ENCODE measurements at places on chromosomes 2 and 18.

DNA sequence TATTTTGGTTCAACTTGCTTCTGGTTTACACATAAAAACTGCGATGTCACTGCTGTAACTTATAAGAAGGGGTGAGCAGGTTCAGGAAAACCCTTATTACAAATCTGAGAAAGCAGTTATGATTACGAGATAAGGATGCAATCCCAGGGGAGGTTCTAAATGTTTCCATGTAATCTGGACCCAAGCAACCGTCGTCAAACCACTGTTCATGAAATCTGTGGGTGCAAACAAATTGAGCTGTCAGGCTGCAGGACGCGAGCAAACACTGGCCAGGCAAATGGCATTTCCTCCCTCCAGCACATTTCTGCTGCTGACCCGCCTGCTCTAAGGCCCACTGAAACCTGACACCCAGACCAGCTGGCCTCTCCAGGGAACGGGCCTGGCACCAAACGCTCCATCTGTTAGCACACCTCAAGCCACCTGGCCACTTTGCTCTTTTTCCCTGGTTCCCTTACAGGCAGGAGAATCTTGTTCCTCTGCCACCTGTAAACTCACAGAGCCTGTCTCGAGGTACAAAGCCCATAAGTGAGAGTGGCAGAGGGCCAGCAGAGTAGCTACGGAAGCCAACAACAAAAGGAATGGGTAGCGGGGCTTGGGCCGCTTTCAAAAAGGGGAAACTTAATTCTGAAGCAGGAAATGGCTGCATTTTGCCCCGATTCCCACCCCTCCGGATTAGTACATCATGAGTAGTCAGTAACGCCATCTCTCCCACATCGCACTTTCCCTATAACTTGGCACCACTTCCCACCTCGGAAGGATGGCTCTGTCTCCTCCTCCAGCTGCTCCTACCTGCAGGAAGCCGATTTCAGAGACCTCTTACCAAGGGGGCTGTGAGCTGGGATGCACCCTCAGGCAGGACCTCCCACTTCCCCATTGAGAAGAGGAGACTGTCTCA lies 26.5 kb downstream of the CRACDL start:
- DNase-seq = no peak

DNA sequence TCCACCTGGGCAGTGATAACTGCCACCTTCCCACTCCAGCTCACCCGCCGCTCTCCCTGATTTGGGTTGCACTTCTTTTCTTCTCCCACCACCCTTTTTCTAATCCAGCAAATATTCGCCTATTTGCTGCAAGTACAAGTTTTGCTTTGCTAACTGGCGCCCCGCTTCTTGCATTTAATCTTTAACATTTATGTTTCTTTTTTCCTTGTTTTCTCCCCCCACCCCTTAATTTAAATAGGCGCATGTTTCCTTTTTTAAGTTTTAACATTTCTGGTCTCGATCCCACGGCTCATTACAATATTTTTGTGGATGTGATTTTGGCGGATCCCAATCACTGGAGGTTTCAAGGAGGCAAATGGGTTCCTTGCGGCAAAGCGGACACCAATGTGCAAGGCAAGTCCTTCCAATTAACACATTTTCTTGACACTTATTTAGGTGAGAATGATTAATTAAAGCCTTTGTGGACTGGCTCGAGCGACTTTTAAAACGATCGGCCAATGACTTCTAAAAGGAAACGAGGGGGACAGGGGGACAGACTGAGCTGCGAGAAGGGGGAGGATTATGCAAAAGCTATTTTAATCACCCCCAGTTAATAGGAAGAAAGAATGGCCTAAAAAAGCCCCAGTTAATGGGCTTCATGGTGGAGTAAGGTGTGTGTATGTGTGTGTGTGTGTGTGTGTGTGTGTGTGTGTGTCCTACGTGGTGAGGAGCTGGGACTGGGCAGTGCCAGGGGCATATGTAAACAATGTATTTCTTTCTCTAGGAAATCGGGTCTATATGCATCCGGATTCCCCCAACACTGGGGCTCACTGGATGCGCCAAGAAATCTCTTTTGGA lies 1.6 kb downstream of the TBR1 start:
- no peak for DNase-seq

GRCh38 chr2:65300761-65301711 lies 73.4 kb downstream of the ACTR2 start:
- peak; percentile 49 for DNase-seq

GRCh38 chr2:20595439-20596192 lies 55.3 kb downstream of the HS1BP3 start:
- DNase-seq = no peak

- no peak for DNase-seq
Measured at GRCh38 chr18:61756244-61756643, 136.6 kb downstream of the RNF152 start.

- no peak for DNase-seq
Measured at GRCh38 chr18:63210521-63210920, 109.0 kb downstream of the BCL2 start.

GRCh38 chr2:189144700-189145211 lies 34.8 kb downstream of the COL5A2 start:
- DNase-seq = no peak

GRCh38 chr2:25341011-25341727 lies 556 bp downstream of the DNMT3A start:
- no peak for DNase-seq

GRCh38 chr2:149002378-149002890 lies 36.1 kb upstream of the LYPD6B start:
- DNase-seq = no peak

GRCh38 chr18:78927156-78927555 lies 52.5 kb upstream of the SALL3 start:
- DNase-seq = no peak

DNA sequence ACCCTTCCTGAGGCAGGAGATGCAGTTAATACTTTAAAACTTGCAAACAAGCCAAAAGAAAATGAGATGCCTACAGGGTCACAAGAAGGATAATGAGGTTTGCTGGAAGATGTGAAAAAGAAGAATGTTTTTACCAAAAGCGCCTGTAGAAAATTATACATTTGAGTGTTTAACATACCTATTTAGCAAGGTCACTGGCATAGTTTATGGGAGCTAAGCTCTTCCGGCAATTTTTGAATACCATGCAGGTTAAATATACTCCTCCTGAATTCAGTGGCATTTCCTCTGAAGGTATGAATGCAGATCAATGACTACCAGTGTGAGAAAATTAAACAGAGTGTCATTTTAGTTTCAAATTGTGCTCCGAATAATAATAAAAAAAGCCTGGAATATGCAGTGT lies 21.2 kb upstream of the MAP3K20 start:
- no peak for DNase-seq

DNA sequence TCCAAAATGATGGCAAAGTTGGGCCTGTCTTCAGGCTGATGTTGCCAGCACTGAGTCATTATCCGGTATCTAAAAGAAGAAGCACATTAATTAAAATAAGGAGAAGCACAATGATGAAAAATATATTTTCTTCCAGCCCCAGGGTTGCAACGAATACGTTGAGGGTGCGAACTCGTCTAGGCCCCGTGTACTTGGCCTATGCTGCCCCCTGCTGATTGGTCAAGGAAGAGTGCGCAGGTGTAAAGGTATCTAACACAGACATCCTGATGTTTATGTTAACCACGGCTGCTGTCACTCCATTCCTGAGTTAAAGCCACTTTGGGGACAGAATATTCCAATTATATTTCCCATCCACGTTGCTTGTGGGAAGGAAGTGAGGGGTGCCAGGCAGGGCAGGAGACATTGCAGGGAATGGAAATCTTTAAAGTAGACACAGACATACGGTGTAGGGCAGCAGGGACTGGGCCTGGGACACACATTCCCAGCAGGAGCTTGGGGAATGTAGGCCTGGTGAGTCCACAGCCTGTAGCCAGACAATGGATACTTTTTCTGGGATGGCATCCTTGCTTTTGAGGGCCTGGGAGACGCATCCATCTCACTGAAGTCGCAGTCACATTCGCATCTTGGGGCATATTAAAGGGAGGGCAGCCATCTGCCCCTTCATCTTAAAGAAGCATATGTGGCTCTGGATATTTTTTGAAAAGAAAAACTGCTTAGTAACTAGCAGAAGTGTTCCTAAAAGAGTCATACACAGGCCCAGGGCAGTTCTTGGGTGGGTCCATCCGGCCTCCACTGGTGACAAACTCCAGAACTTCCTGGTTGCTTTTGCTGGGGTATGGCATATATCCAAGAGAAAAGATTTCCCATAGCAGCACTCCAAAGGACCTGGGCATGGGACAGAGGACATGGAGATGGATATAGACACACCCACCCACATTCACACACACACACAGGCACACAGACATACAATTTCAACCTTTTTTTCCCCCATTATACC lies 81.9 kb downstream of the CLIP4 start:
- DNase-seq = peak; percentile 56

- DNase-seq = no peak
Measured at GRCh38 chr2:173457366-173457765, 102.7 kb downstream of the CDCA7 start.

GRCh38 chr2:110657724-110658305 lies 20.0 kb downstream of the BUB1 start:
- DNase-seq = no peak

DNA sequence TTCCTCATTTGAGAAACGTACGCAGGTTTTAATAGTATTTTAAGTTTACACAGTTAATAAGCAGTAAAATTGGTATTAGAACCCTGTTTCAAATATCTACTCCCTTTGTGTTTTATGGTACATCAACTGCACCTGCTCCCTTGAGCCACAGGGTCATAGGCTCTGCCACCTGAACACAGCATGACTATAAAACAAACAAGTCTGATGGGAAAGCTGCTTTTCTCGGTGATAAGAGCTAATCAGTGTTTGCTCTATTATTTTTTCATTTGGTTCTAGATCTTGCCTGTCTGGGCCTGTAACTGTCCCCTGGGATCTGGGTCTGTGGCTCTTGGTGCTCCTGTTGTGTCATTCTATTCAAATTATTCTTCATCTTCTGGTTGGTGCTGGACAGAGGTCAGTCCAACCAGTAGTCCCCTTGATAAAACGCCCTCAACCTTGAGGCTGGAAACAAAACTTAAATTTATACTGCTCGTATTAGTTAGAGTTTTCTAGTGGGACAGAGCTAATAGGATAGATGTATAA lies 314.8 kb upstream of the LRP1B start:
- no peak for DNase-seq

DNA sequence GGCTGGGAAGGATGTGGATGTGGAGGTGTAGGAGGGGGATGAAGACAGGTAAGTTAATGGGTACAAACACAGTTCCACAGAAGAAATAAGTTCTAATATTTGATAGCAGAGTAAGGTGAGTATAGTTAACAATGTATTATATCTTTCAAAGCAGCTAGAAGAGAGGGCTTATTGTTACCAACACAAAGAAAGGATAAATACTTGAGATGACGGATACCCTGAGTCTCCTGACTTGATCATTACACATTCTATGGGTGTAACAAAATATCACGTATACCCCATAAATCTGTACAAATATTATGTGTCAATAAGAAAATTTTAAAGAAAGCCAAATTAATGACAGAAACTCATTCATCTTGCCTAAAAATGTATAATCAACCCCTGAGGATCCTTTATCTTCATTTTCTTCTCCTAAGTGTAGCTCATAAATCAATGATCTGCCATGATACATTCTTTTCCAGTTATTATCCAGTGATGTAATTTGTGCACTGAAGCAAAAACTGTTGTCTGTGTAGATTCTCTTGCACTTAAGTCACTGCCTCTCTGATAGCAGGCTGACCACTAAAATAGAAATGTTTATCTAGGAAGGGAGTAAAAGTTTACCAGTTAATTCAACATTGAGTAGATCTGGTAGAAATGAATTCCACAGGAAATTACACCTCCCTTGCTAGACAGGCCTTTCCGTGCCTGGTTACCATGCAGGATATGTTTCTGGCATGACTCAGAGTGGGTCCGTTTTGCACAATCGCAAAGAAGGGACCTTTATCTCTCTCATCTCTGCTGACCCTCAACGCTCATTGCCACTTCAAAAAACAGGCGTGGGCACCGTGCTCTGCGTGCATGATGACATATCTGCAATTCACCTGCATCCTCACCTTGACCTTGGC lies 249.7 kb upstream of the NCKAP5 start:
- no peak for DNase-seq

DNA sequence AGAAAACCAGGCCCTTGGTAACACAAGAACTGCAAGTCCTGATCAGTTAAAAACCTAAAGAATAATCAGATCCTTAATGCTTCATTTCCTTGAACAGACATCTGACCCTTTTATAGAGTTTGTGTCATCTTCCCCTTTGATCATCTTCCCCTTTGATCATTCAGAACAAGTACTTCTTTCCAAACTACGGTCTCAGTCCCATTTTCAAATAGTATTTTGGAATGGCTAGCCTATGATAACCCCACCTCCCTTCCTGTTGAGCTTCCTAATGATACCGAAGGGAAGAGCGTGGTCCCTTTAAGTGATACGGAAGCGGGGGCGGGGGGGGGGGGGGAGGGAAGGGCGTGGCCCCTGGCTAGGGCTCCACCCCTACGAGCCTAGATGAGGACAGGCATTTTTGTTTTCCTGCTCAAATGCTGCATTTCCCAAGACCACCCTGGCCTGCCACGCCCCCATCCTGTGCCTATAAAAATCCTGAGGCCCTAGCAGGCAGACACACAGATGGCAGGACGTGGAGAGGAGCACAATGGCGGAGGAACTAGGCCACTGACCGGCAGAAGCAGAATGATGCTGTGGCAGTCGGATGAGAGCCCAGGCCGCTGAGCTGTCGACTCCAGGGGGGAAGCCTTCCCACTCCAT lies 24.1 kb upstream of the CHRNA1 start:
- DNase-seq = no peak

GRCh38 chr2:85529809-85530208 lies 9.2 kb upstream of the MAT2A start:
- no peak for DNase-seq

DNA sequence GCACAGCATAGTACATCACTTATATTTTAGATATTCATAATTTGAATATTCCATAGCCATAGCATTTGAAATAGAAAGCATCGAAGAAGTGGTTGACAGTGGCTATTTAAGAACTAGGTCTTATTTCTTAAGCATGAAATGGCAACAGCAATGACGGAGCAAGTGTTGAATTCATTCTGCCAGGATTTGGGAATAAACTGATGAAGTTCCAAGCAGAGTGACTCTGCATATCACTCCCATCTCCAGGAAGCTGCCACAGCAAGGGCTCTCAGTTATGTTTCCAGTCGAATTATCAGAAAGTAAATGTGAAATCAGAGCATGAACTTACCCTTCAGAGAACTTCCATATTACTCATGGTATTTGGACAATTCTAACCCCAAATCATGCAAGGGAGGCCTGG lies 208.1 kb downstream of the IKZF2 start:
- DNase-seq = no peak

GRCh38 chr2:167017021-167017420 lies 128.7 kb downstream of the XIRP2 start:
- no peak for DNase-seq

Data from activated CD4-positive, alpha-beta T cell treated with anti-CD3 and anti-CD28 coated beads for 1 hour (primary cell).